ENCODE measurements at places on chromosomes 1 and 21. TPM values are rescaled to one million over a fixed set of nuclear protein-coding genes. Genes with fewer than 3 reads are reported as not detected.

Gene PTGFR
- 0.76 TPM for total RNA-seq

Gene PRKCZ
- 161 TPM for total RNA-seq

Gene NUAK2
- 2.1 TPM for total RNA-seq

GRCh38 chr1:154400381-154400801 lies 4.8 kb upstream of the IL6R start:
- DNase-seq, result no peak

GRCh38 chr1:29490204-29490934 lies 254.0 kb downstream of the PTPRU start:
- DNase-seq, result no peak

DNA sequence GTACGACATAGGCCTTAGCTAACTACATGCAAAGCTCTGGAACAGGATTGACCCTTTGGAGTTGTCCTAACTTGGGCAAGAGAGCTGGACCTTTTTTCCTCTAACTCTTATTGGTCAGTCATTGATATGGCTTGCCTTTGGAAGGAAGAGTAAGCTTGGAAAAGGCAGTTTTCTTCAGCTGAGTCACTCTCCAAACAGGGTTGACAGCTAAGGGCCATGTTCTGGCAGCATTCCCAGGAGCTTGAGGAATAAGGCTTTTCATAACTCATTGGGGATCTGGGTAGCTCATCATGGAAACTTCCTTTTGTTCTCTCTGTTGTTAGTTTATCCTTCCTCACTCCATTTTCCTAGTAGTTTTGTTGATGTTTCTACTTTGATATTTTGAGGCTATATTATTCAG lies 14.5 kb upstream of the ERRFI1 start:
- no peak for DNase-seq

GRCh38 chr1:231678011-231678432 lies 51.4 kb downstream of the DISC1 start:
- DNase-seq, result no peak

- DNase-seq, result no peak
Measured at GRCh38 chr1:209855006-209855405, 27.2 kb downstream of the UTP25 start.
